Naive B cell (primary cell): ENCODE measurements at places on chromosomes 2 and 18. TPM values are rescaled to one million over a fixed set of nuclear protein-coding genes. Genes with fewer than 3 reads are reported as not detected.

- H3K4me3 ChIP-seq, result no peak overlapping the region
- H3K27me3 ChIP-seq, result no peaks in the 10 kb centered on the region
- H3K4me1 ChIP-seq, result no peaks in the 10 kb centered on the region
Measured at GRCh38 chr2:132547090-132547687, 122.8 kb downstream of the LYPD1 start.

- H3K27me3 ChIP-seq, result no peaks in the 10 kb centered on the region
- H3K27ac ChIP-seq, result no peak overlapping the region
Measured at GRCh38 chr2:159959136-159959535, 103.3 kb downstream of the PLA2R1 start.

DNA sequence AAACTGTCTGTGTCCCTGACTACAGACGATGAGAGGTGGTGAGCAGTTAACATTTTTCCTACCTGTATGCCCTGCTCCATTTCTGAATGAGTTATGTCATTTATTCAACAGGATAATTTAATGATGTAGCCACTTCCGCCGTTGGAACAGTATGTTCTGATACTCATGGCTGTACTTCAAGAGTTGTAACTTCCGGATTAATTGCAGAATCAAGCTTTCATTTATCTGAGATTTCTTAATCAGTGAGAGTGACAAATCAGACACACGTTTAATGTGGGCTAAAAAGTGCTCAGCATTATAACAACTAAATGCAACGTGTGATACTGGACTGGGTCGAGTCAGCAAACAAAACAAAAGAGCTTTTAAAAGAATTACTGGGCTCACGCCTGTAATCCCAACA, 107.7 kb downstream of the KCTD1 start:
- peaks cover 43% of the 10 kb centered on the region for H3K27me3 ChIP-seq
- DNase-seq, result no peak
- peaks cover 3% of the 10 kb centered on the region for H3K36me3 ChIP-seq
- H3K27ac ChIP-seq, result no peak overlapping the region
- no peak overlapping the region for H3K4me3 ChIP-seq
- H3K4me1 ChIP-seq, result peaks cover 4% of the 10 kb centered on the region

DNA sequence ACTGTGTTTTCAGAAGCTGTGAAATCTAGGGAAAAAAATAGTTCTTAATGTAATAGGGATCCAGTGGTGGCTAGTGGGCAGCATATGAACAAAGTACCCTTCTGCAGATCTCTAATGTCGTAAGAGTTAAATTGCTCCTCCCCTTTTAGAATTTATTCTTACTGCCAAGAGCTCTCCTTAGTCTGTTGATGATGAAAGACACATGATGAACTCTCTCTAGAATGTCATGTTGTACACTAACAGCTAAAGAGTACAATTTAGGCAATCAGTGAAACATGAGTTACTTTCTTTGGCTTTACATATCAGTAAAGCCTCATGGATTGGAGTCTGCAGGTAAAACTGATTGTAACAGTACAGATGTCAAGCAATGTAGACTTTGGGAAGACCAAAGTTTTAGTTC, 84.2 kb downstream of the SLC39A10 start:
- H3K27me3 ChIP-seq, result no peaks in the 10 kb centered on the region
- H3K4me1 ChIP-seq, result no peaks in the 10 kb centered on the region
- no peak overlapping the region for H3K27ac ChIP-seq
- peaks cover 8% of the 10 kb centered on the region for H3K36me3 ChIP-seq
- no peak overlapping the region for H3K4me3 ChIP-seq

The FBXO48 gene
- 0.38 TPM for polyA plus RNA-seq
